ENCODE measurements at places on chromosomes 1 and 21.

- no peak for DNase-seq
These were observed 6.2 kb downstream of the AKIRIN1 start for GRCh38 chr1:38997034-38997900.

GRCh38 chr1:44693159-44693558, 18.6 kb downstream of the ARMH1 start:
- DNase-seq = no peak

DNA sequence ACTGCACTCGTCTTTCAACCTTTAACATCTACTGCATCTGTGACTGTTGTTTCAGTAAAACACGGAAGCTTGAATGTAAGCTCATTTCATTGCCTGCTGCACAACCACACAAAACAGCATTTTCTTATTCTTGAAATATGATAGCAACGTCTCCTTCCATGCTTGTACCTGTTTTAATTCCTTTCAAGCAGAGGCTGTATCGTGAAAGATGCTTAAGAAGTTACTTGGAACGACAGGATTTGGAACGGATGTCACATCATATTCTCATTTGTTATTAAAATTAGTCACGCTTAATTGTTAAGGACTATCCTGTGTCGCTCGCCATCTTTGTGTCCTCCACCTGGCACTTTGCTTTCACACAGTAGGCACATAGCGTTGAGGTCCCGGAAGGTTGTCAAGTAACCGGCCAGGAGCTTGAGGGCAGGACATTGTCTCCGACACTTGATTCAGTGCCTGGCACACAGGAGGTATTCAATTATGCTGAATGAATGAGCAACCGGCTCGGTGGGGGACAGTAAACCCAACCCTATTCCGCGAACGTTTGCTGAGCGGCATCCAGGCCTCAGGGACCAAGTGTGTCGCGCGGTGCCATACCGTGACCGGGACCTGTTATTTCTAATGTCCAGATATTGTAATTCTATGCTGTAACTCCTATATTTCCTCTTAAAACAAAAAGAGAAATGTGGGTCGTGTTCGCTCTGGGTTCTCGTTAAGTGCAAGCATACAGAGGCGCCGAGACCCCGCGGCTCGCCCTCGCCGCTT, 499 bp upstream of the SH3GLB1 start:
- peak; percentile 79 for DNase-seq

GRCh38 chr1:153348511-153349362, at the start of gene PGLYRP4:
Gene PGLYRP4 (minus strand): TSS chr1:153348841. CDS start chr1:153347932, 909 bp downstream.
- DNase-seq = no peak

GRCh38 chr1:153928245-153928644, 5.5 kb upstream of the GATAD2B start:
- no peak for DNase-seq

DNA sequence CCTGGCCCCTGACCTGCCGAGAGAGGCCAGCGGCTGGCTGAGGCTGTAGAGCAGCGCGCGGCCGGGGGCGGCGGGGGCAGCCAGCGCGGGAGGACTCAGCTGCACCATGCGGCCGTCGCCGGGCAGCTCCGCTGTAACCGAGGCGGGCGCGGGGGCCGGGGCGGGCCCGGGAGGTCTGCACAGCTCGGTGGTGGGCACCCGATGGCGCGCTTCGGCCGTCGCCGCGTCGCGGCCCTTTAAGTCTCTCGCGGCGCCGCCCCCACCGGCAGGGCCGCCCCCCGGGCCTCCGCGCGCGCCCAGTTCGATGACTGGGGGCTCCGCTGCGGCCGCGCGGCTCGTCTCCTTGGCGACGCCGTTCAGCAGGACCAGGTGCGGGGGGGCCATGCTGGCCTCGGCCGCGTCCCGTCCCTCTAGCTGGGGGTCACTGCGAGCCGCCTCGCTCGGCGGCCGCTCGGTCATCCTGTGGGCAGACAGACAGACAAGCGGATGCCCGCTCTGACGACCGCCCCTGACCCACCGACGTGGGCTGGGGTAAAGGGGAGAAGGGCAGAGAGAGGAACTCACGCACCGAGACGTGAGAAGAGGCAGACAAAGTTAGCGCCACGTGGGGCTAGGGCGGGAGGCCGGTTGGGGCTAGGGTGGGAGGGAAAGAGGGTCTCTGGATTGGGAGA, 6.5 kb downstream of the TAL1 start:
- DNase-seq = no peak

- DNase-seq = no peak
These were observed 4.2 kb downstream of the LRRC71 start for GRCh38 chr1:156924478-156925153.

DNA sequence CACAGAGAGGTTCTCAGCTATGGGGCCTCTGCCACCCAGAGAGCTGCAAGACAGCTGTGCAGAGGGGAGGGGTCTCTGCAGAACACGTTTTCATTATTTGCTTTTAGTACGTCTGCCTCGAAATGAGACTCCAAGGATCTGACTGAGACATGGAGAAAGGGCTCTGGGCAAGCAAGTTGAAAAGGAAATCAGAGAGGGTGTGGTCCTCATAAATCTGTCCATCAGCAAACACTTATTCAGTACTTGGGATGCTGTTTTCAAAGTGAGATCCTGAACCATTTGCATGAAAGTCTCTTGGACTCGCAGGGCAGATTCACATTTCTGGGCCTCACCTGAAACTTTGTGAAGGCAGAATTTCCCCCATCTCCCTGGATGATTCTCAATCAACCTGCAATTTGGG, 197.4 kb upstream of the GALNT2 start:
- DNase-seq = no peak

DNA sequence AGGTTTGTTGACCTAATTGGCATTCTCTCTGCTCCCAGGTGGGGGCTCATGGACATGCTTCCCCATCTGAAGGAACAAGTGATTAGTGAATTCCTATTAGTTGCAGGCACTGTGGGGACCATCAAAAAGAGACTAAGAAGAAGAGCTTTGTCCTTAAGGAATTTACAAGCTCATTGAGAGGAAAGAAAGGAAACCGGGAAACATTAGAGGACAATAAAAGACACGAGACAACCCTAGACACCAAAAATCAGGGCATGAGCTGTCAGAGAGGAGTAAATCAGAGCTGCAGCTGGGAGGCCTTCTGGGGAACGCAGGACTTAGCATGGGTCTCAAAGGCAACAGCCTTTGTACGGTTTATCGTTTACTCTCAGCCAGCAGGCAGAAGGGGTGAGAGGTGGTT, 45.1 kb downstream of the BACE2 start:
- no peak for DNase-seq

- DNase-seq = no peak
These were observed 24.2 kb downstream of the TRABD2B start for GRCh38 chr1:47972864-47973432.

GRCh38 chr1:81323862-81324261, 476.9 kb upstream of the ADGRL2 start:
- no peak for DNase-seq

- DNase-seq = no peak
These were observed 282.6 kb downstream of the MRPL39 start for GRCh38 chr21:25324666-25325065.
